HT1080 (cell line): ENCODE measurements at places on chromosomes 1 and 21.
A peak's percentile ranks its signal among the peaks of the same experiment; 100 is the strongest.

DNA sequence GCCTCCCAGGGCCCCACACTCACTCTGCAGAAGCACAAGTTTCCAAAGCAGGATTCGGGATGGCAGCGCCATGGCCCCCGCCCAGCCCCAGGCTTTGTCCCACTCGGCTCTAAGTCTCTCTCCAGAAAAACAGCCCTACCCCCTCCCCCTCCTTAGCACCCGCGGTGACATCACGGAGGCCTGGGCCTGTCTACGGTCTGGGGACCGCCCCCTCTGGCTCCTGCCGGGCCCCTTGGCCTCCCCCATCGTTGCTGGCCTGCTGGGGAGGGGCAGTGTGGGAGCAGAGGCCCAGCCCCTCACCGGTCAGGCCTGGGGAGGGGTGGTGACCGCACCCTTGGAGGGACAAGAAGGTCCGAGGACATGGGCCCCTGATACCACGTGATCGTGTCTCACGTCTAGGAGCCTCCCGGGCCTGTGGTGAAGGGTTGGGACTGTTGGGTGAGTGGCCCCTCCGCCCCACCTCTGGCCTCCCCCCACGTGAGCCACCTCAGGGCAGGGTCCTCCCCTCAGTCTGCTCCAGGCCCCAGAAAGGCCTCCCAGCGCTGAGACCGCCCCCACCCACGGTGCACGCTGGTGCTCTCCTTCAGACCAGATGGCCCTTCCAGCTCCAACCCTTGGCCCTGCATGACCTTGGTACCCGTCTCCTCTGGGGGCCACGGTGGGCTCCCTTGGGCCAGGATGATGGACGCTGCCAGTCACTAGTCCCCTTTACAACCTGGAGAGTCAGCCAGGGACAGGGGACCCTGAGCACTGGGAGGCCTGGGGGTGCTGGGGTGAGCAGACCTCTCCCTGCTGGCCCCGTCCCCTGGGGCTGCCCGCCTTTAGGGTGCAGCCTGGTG lies at the start of gene MXRA8:
MXRA8 (minus strand) TSS at position 123 of the 839 bp plus-strand sequence; CDS start at position 72, 51 bp downstream.
- DNase-seq, result no peak

GRCh38 chr1:184322253-184322652 lies 64.6 kb upstream of the C1orf21 start:
- no peak for DNase-seq

- no peak for DNase-seq
Measured at GRCh38 chr1:109977225-109977624, 7.3 kb upstream of the AHCYL1 start.

DNA sequence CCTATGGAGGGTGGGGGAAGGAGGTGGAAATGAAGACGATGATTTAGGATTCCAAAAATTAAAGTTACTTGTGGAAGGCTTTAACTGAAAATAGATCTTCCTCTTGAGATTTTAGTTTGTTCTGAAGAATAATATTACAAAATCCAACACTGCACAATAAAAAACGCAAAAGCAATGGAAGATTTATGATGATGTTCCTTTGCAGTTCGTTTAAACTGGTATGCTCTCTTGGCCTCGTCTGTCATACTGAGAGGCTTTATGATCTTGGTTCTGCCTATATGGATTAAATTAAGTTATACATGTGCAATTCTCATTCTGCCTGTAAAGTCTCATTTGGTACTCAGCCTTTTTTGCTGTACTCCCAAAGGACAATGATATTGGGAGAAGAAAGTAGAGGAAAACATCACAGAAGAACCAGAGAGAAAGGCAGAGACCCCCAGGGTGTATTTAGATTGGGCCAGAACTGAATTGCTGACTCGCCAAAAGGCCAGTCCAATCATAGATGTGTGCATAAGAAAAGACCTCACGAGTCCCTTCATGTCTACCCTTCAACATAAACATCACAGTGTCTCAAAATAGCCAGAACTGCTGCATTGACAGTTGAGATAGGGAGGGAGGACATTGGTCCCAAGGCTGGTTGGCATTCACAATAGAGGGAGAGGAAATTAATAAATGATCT lies 188.6 kb downstream of the GREM2 start:
- DNase-seq, result no peak

DNA sequence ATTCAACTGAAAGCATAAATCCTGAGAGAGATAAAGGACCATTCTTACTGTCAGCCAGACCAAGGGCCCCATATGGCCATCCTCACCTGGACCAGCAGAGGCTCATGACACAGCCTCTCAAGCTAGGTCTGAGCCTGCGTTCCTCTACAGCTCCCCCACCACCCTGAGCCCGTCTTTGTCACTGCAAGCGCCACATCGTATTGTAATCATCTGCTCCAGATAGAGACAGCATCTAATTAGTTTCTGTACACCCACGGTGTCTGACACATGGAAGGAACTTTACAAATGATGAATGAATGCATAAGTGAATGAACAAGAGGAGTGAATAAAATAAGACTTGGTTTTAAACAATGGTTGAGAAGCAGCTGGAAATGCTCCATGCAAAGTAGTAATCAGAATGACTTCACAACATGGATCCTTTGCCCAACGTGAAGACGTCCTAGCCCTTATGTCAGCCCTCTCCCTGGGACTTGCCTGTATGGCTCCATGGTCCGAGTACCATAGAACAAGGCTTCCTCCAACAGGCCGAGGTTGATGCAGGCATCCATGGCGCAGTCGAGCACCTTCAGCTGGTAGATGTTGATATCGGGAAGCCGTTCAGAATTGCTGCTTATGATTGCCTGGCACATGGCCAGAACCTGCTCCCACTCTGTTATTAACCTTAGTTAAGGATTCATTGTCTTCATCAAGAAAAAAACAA lies 648.9 kb downstream of the SMYD3 start:
- no peak for DNase-seq

GRCh38 chr1:7346070-7346596 lies 425.0 kb upstream of the VAMP3 start:
- no peak for DNase-seq

- DNase-seq, result peak; percentile 80
Measured at GRCh38 chr1:19430121-19431068, 54.9 kb downstream of the CAPZB start.

DNA sequence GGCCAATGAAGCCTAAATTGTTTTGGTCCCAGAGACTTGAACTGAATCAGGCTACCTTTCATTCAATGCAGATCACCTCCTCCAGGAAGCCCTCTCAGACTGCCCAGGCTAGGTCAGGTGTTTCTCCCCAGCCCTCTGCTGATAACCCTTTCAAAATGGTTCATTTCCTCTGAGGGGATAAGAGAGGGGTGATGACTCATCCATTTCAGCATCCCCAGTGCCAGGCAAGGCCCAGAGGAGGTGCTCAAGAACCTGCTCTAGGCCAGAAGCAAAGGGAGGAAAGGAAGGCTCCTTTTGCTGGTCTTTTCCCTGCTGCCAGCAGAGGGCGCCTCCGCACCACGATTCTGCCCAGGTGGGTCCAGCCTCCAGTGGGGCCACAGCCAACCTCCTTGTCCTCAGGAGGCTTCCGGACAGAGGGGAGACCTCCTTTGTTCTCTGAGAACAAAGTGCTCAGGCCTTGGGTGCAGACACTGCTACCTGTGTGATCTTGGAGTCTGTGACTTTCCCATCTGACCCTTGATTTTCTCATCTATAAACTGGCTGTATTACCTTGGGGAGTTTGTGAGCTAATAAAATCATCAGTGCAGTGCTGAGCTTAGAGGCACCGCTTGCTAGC lies 45.3 kb upstream of the ARHGEF10L start:
- DNase-seq, result peak; percentile 89

DNA sequence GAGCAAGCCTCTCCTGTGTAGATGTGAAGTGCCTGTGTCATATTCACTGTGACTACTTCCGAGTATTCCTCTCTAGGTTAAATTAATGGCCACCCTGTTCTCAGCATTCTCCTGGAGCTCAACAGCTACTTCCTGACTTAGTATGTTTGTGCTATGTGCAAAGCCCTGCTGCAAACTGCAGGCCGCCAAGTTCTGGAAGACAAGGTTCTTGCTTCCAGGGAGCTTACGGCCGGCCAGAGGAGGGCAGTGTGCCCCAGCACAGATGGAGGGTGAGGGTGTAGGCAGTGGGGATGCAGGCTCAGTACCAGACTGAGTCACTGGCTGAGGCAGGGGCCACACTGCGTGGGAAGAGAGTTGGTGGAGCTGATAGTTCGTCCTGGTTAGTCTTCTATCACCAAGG lies 43.2 kb downstream of the ELK4 start:
- peak; percentile 67 for DNase-seq

- no peak for DNase-seq
Measured at GRCh38 chr1:219075121-219075879, 98.4 kb upstream of the LYPLAL1 start.

GRCh38 chr1:60540141-60540540 lies 466.6 kb upstream of the C1orf87 start:
- no peak for DNase-seq

DNA sequence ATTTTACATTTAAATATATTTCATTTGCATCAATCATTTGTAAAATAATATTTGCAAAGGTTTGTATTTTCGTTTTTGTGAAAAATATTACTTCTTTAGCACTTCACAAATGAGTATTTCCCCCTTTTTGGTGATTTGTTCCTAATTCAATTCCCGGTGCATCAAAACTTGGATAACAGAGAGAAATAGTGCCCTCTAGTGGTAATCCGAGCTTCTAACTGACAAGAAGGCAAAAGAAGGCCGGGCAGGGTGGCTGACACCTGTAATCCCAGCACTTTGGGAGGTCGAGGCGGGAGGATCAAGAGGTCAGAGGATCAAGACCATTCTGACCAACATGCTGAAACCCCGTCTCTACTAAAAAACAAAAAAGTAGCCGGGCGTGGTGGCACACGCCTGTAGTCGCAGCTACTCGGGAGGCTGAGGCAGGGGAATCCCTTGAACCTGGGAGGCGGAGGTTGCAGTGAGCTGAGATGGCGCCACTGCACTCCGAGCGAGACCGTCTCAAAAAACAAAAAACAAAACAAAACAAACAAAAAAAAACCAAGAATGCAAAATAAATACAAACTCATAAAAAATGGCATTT lies 137.7 kb downstream of the COL11A1 start:
- peak; percentile 42 for DNase-seq
